ENCODE measurements at places on chromosomes 4 and X.

DNA sequence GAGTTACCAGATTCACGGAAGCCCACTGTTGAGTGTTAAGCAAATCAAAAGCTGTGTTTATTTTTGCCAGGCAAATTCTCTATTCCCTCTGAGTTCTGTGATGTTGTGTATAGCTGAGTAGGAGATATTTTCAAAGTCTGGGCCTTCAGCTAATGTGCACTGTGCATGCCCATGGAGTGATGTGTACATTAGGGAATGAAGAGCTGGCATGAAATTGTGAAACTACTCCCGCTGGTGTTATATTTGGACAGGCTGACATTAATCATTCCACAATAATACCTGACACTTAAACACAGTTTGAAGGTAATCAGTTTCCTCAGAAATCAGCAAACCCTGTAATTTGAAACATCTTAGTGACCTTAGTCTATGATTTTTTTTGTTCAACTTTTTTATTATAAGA lies 88.1 kb upstream of the MBNL3 start:
- DNase-seq: no peak

- no peak for DNase-seq
These were observed 187.0 kb upstream of the PPARGC1A start for GRCh38 chr4:24076811-24077210.

- DNase-seq: no peak
These were observed 149.8 kb upstream of the TENM3 start for GRCh38 chr4:182093431-182093831.

DNA sequence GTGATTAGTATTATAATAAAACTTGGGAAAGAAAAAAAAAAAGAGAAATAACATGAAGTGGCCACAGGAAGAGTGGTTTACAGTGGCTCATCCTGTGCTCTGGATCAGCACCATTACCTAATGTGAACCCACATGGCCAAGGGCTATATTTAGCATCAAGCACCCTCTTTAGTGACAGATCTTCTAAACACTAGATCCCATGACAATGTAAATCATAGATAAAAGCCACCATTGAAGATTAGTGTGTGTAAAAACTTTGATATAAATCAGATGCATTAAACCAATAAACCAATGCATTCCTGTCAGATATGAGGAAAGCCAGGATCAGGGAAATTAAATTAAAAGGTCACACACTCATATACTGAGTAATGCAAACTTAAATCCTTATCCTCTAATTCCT lies 400.6 kb upstream of the MAGEB18 start:
- DNase-seq: no peak

DNA sequence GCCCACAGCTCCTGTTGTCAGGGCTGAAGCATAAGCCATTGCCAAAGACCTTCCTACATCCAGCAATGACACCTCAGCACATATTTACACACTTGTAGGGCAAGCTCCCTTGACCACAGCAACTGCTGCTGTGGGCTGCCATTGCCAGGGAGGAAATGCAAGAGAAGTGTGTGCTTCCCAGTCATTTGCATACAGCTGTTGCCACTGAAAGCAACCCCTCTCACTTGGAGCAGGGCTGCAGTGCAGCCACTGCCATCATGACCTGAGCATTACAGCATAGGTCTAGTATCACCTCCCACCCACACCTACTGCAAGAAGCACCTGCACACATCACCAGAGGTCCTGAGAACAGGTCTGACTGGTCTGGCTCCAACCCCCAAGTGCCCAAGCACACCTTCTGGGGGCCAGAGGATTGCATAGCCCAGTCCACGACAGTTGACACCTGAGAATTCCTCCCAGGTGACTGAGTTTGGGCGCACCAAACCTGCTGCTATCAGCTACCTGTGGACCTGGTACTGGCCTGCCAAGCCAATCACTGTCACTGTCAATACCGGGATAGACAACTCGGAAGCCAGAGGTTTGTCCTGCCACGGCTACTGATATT lies 636.5 kb upstream of the SLIT2 start:
- DNase-seq: no peak

DNA sequence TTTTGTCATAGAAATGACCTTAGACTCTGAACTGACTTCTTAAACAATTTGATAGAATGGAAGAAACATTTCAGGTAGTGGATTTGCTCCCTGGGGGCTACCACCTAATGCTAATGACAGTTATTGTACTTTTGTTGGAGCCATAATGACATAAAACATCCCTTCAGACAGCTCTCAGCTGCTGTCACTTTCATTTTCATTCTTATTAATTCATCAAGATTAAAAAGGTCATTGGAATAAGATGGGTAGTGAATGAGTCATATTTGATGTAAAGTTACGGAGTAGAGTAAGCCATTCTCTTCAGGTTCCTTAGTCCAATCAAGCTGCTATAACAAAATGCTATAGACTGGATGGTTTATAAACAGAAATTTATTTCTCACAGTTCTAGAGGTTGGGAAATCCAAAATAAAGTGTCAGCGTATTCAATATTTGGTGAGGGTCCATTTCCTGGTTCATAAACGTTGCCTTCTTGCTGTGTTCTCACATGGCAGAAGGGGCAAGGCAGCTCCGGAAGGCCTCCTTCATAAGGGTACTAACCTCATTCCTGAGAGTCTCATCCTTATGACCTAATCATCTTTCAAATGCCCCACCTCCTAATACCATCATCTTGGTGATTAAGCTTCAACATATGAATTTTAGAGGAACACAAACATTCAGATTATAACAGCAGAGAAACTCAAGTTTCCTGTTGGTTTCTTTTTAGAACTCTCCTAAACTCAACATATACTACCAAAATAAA lies 268.5 kb downstream of the ARAP2 start:
- no peak for DNase-seq

DNA sequence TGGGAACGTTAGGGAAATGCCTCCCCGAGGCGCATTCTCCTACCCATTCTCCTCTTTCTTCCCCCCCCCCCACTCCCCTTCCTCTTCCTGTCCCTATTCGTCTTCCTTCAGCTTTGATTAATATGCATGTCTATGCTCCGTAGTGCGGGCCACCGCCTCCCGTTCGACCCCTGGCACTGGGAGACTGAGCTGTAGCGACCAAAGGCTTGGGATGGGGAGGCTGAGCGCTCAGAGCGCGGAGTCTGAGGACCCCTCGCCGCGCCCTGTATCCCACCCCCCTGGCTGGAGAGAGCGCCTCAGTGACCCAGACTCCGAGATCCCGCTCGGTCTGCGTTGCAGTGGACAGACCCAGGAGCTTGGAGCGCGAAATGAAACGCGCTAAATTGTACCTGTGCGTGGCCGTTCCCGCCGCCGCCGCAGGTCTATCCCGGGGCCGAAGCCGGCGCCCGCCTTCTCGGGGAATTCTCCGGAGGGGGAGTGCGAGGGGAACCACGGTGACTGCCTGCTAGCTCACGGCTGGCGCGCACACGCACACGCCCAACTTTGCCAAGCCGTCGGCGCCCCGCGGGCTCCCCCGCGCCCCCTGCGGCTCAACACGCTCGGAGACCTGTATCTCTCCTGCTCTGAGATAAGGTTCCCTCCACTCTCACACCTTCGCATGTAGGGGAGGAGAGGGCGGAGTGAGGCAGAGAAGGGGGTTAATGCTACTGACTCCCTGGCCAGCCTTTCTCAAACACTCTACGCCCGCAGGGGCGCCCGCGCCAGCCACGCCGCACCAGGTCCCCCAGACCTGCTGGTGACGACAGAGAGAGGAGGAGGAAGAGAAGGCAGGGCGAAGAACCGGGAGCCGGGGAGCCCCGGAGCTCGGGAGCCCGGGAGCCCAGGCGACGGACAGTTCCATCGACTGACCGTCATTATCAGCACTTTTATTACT lies 1.5 kb upstream of the PTCHD1 start:
- no peak for DNase-seq

DNA sequence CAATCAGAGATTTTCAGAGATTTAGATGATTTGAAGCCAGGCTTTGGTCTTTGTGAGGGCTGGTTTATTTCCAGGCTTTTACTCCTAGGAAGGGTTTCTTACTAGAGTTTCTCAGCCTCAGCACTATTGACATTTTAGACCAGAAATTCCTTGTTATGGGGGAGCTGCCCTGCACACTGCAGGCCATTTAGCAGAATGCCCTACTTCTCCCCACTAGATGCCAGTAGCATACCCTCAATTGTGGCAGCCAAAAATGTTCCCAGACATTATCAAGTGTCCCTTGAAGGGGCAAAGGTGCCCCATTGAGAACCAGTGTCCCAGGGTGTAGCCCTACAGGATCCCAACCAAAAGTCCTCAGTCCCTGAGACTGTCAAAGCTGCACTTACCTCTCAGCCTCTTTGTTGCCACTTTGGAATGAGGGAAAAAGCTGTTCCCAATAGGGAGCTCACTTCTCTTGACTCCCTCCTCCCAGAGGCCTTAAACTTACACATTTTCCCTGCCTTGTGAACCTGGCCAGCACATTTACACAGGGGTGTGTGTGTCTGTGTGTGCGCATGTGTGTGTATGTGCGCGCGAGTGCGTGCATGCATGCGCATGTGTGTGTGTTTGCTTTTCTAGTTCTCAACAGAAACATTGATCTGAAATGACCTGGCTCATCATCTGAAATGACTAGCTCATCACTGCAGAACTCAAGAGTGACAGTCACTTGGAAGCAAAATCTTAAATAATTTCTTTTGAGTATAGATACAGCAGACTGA lies 231.4 kb downstream of the QDPR start:
- DNase-seq: no peak

DNA sequence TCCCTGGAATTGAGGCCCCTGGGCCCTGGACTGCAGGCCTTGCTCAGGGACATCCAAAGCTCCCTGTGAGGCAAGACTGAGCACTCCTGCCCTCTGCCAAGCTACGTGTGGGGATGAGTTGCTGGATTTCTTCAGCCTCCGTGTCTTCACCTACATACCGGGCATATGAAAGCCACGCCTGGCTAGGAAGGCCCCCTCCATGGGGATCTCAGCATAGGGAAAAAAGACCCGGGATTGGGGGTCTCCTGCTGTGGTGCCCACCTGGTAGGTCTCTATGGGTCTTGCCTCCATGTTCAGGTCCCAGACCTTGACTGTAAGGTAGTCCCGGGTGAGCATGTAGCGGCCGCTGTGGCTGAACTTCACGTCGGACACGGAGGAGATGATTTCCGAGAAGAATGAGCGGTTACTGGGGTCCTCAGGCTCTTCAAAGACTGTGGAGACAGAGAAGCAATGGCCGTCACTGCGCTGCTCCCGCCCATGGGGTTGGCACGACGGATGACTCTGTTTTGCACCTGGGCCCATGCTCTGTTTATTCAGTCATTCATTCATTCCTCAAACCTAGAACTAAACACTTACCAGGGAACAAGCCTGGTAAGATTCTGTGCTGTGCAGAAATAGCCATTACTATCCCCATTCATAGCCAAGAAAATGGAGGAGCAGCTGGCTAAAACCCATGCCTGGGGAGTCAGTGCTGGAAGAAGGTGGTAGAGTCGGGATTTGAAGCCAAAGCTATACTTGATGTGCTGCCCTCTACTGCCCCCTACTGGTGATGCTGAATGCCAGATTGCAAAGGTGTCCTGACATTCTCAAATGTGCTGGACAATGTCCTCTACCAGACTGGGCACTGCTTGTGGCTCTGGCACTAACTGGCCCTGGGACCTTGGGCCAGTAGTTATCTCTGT lies 63.9 kb downstream of the WFS1 start:
- no peak for DNase-seq
